ENCODE measurements at places on chromosomes 2 and 18. TPM values are rescaled to one million over a fixed set of nuclear protein-coding genes. Genes with fewer than 3 reads are reported as not detected.
A peak's percentile ranks its signal among the peaks of the same experiment; 100 is the strongest.

DNA sequence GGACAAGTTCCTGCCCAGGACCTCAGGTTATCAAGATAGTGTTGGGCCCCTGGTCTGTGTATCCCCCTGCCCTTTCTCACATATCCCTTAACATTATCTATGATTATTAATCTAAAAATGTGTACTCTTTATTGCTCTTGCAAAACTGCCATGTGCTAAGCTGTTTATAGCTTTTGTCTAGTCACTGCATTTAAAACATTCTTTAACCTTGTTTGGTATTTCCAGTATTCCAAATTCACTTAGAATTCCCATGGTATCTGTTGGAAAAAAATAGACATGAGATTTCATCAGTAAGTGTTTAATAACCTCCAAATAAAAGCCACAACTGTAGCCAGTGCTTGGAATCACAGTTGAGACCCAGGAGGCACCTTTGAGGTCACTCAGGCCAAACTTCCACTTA is 16.2 kb upstream of the GLS start:
- DNase-seq, result peak; percentile 33

KRTCAP3 gene
- total RNA-seq, result not detected

GRCh38 chr2:9538000-9538507 is 17.6 kb downstream of the ADAM17 start:
- DNase-seq, result peak; percentile 92

HJURP gene
- total RNA-seq, result 5.8 TPM

DNA sequence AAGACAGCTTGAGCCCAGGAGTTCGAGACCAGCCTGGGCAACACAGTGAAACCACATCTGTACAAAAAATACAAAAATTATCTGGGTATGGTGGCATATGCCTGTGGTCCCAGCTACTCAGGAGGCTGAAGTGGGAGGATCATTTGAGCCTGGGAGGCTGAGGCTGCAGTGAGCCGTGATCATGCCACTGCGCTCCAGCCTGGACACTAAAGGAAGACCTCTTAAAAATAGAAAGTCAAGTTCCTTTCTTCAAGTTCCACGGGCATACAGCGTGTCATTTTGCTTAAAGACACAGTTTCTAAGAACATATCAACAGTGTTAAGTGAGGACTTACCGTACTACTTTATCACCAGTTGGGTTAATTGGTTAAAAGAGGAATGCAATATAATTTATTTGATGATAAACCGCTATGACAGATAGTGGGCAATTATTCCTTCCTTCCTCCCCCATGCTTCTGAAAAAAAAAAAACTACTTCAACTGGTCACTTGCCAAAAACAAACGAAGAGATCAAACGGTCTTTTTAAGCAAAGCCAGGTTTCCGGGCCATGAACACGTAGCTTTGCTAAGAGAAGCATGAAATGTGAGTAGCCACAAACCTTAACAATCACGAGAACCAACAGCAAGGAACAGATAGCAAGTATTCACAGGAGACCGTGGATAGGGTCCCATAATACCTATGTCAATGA is 21.4 kb downstream of the AP1S3 start:
- DNase-seq, result peak; percentile 90

UGT1A7 gene
- not detected for total RNA-seq

DNA sequence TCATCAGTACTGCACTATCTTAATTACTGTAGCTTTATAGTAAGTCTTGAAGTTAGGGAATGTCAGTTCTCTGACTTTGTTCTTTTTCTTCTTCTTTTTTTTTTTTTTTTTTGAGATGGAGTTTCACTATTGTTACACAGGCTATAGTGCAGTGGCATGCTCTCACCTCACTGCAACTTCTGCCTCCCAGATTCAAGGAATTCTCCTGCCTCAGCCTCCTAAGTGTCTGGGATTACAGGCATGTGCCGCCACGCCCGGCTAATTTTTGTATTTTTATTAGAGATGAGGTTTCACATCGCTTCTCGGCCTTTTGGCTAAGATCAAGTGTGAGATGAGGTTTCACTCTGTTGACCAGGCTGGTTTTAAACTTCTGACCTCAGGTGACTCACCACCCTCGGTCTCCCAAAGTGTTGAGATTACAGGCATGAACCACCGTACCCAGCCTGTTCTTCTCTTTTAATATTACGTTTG is 41.9 kb upstream of the TANC1 start:
- peak; percentile 82 for DNase-seq

All from fibroblast of lung (primary cell).